CD4-positive, alpha-beta T cell treated with Interleukin-1 beta for 1 hour (primary cell): ENCODE measurements at places on chromosomes 4 and X.
A peak's percentile ranks its signal among the peaks of the same experiment; 100 is the strongest.

GRCh38 chr4:140556372-140557085 is 12.2 kb downstream of the UCP1 start:
- DNase-seq: no peak

GRCh38 chrX:101377547-101377946 is 8.4 kb downstream of the BTK start:
- no peak for DNase-seq

- no peak for DNase-seq
These were observed 3.1 kb downstream of the ZNF630 start for GRCh38 chrX:48068096-48068887.

DNA sequence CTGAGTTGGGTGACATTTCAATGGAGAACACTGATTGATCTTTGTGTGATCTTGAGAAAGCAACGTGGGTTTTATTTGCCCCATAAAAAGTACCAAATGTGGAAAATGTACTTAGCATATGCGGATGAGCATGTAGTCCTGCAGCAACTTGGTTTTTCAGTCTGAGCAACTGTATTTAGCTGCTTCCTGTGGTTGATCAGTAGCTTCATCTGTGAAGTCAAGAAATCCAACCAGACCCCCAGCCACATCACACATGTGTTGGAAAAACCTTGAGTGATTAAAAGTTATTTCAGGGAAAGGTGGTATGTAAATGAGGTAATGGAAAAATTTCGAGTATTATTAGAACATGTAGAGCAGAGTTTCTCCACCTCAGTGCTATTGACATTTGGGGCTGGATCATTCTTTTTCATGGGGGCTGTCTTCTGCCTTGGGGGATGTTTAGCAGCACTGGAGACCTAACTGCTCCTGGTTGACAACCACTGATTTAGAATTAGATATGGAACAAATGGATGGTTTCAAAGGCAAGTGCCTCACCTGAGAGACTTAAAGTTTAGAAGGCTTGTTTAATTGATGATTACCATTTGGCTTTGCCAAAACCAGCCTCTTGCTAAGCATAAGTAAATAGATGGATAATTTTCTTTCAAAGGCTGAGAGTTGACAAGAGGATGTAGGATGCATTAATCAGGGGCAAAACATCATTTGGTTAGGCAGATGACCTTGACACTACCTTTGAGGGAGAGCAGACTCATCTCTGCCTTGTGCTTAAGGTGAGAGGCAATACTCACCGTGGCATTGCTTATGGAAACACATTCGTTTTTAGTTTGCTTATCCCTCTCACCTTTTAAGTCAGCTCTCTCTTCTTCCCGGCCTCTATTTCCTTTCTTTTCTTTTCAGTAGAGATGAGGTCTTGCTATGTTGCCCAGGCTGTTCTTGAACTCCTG is 193.0 kb upstream of the RPS6KA3 start:
- no peak for DNase-seq

DNA sequence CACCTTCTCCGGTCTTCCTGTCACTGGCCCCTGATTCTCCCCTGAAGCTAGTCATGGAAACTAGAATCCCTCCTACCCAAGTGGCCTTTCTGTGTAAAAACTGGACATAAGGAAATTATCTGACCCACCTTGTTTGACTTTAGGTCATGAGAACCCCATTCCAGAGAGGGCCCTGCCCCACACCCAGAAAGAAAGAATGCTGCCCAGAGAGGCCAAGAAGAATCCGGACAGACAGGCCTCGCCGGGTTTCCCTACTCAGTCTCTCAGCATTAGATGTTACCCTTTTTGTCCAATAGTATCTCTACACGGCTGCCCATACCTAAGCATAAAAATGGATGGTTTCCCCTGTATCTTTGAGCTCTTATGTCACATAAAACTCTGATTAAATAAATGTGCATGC is 83.3 kb upstream of the HELT start:
- no peak for DNase-seq

DNA sequence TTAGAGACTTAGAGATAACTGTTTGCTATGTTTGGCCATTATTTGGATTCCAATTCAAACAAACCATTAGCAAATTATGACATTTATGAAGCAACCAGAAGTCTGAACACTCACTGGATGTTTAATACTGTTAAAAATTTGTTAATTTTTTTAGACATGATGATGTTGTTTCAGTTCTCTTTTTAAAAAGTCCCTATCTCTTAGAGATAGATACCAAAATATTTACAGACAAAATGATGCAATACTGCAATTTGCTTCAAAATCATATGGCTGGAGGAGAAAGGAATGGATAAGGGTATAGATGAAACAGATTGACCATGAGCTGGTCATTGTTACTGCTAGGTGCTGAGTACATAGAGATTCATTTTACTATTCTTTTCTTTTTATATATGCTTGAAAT is 534.6 kb downstream of the BCOR start:
- no peak for DNase-seq

DNA sequence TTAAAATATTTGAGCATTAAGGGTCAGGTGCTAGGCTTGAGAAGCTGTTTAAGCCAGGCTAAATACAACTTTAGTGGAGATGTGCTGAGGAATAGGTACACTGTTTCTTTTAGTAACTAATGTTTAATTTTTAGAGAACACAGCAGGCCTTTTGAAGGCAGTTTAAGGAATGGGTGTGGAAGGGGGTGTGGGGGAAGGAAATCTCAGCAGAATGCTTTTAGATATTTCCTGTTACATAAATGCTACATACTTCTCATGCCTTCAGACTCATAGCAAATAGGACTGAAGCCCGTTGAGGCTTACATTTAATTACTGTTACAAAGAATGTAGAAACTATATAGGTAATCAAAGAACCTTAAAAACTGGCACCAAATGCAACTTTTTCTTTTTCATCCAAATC is 66.3 kb downstream of the WWC2 start:
- DNase-seq: no peak

GRCh38 chrX:49079489-49080428 is at the start of gene WDR45:
Gene WDR45 (minus strand): TSS chrX:49079887. CDS start chrX:49078095, 1,792 bp downstream.
- peak; percentile 79 for DNase-seq
